ENCODE measurements at places on chromosomes 2 and 18.
A peak's percentile ranks its signal among the peaks of the same experiment; 100 is the strongest.

DNA sequence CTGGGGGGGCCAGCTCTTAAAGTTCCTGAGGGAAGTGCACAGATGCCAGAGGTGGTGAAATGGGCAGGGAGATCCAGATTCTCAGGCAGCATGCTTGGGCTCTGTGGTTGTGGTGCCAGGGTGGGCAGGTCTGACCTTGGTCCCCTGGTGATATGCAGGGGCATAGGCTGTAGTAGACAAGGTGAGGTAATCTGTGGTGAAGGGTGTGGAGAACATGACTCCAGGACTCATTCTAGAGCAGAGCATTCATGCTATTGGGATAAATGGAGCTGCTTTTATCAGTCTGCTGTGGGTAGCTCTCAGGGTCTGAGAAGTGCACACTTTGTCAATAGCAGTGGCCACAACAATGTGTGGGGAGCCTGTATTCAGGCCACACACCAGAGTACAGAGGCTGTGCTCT is 16.9 kb downstream of the ACVR1C start:
- no peak for DNase-seq

- DNase-seq = no peak
Observed at GRCh38 chr2:59930430-59930829, 623.0 kb downstream of the BCL11A start.

- no peak for DNase-seq
Observed at GRCh38 chr2:160458718-160459453, 34.7 kb downstream of the RBMS1 start.

GRCh38 chr2:134446383-134447017 is 192.6 kb downstream of the MGAT5 start:
- DNase-seq = peak; percentile 39

DNA sequence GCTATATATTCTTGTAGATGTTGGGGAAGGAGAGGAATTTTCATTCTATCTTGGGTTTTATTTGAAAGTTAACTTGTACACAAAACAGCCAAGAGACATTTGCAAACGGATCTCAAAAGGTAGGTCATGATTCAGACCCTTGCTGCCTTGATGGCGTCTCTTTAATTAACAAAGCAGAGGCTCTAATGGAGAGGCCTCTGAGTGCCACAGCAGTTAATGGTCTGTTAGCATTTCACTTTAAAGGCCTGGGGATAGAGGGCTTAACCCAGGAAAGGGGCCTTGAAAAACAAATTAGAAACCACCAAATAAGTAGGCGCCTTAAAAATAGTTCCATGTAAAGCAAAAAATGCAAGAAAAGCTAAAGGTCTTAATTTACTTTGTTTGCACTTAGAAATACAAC is 836.9 kb upstream of the CELF4 start:
- DNase-seq = no peak

DNA sequence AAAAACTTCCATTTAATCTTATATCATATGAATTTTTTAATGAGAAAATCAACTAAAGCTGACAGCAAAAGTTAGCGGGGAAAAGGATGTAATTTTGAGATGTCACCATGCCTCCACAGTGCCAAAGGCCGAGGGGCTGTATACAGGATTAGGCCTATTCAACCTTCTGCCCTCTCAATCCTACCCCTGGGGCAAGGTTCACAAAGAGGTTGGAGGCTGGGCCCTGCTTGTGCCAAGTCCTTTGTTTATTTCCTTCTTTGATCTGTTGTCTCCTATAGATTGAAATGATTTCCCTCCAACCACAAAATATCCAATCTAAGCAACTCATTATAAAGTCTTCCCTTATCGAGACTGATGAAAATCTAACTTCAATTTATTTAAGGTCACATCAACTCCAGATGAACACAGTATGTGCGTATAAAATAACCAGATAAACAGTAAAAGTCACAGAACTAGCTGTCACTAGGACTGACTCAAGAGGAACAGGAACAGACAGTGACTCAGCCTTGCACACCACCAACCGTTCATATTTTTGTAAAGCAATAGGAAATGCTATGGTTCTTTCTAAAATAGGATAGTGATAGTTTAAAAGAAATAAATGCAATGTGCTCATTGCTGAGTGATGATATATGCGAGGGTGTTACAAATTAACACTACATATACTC is 95.8 kb downstream of the SLC25A12 start:
- DNase-seq = peak; percentile 78

GRCh38 chr18:55321265-55322177 is 266.5 kb downstream of the TCF4 start:
- peak; percentile 95 for DNase-seq

GRCh38 chr18:57251747-57252146 is 100.6 kb upstream of the ST8SIA3 start:
- DNase-seq = no peak

- DNase-seq = peak; percentile 89
Observed at GRCh38 chr2:28166956-28167355, 225.7 kb upstream of the FOSL2 start.

- DNase-seq = no peak
Observed at GRCh38 chr2:71865391-71865965, 282.2 kb downstream of the CYP26B1 start.

DNA sequence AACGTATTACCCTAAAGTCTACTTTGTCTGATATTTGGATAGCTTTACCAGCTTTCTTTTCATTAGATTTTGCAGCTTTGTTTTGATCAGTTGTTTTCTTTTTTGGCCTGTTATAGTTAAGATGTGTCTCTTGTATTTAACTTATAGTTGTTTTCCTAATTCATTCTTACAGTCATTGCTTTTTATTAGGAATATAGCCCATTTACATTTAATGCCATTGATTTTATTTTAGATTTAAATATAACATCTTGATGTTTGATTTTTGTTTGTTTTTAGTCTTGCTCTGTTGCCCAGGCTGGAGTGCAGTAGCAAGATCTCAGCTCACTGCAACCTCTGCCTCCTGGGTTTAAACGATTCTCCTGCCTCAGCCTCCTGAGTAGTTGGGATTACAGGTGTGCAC is 215.9 kb upstream of the HDAC4 start:
- DNase-seq = no peak

- DNase-seq = no peak
Observed at GRCh38 chr2:181766129-181766528, 85.8 kb upstream of the NEUROD1 start.

- peak; percentile 36 for DNase-seq
Observed at GRCh38 chr2:714005-714741, 37.0 kb upstream of the TMEM18 start.

GRCh38 chr18:62282188-62282629 is 42.9 kb upstream of the TNFRSF11A start:
- DNase-seq = peak; percentile 89

DNA sequence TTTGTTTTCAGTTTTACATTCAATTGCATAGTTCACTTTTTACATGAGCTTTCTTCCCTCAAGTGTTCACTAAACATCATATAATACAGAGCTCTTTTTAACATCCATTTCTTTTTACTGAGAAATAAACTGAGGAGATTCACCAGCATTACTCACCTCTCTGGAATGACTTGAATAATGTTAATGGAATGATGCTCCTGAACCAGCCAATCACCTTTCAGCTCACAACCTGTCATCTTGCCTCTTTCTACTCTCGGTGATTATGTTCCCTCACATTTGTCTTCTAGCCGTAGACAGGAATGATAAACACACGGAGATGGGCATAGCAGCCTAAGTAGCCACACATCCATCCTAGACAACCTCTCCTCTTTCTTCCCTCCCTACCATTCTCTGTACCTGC is 301.7 kb downstream of the PAX3 start:
- DNase-seq = peak; percentile 93

- no peak for DNase-seq
Observed at GRCh38 chr2:218265626-218266025, 4.3 kb downstream of the AAMP start.

DNA sequence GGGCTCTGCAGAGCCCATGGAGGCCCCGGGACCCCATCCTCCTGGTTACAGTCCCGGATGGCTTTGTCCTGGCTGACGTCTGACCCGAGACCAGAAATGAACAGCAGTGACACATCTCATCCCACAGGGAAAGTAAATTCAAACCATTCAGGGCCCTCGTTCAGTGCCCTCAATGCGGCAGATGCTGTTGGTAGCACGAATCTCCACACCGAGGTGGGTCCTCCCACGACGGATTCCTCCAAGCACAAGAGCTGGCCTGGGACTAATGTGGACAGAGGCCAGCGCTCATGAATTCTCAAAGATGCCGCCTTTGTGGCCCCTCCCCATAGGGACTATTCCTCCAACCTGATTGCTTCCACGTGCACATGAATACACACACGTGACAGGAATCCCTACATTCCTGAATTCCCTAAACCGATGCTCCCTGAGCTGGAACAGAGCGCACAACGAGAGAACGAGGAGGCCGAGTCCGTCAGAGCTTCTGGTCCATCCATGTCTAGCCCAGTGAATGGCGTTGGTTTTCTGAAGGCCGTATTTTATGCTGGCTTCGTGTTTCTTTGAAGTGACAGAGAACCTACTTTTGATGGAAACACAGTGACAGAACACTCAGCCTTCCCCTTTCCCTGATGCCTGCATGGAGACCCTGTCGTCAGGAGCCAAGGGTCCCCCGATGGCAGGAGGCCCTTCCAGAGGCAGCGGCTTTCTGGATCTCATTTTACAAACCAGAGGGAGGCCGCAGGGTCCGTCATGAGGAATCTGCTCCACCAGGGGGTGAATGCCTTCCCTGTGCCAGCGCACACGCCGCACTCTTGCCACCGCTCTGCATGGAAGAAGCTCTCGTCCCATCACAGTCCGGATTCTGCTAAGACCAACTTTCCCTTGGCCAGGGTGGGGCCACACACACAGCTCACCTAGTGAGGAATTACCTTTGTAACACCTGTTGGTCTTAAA is 64.3 kb upstream of the SNTG2 start:
- DNase-seq = no peak

DNA sequence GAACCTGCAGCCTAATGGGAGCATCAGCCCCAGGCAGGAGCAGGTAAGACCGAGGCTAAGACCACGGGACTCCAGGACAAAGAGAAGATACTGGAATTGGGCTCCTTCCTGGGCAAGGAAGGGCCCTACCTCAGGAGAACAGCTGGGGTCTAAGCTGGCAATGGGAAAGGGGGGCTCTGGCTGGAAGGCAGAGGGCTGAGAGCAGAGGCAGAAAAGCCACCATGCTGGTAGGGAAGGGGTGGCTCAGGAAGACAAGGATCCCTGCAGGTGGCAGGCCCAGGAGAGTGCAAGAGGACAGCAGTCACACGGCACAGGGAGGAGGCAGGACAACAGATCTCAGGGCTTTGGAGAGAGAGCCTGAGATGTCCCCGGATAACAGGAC is 203.5 kb downstream of the NDUFA10 start:
- DNase-seq = no peak

DNA sequence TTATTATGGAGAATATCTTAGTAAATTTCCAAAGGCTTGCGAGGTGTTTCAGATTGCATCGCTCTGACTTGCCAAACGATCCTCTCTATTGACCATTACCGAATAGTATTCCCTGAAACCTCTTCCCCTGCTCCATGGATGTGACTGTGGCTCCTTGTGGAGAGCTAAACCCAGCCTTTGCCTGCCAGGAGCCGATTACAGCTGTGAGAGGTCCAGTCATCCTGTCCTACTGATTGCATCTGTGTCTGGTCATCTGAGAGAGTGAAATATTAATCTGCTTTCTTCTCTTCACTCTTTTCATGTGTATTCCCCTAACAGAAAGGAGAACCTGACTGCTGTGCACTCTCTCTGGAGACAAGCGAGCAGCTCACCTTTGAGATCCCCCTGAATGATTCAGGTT is 523.9 kb upstream of the NRP2 start:
- no peak for DNase-seq

GRCh38 chr18:35283923-35284794 is 5.9 kb downstream of the ZSCAN30 start:
- DNase-seq = no peak

- DNase-seq = no peak
Observed at GRCh38 chr18:32595832-32596231, 125.2 kb upstream of the GAREM1 start.

- DNase-seq = no peak
Observed at GRCh38 chr2:187768995-187769394, 214.8 kb upstream of the TFPI start.

GRCh38 chr18:24130494-24130893 is 8.4 kb upstream of the CABYR start:
- DNase-seq = no peak

- DNase-seq = peak; percentile 17
Observed at GRCh38 chr2:168500516-168500915, 44.4 kb downstream of the CERS6 start.

DNA sequence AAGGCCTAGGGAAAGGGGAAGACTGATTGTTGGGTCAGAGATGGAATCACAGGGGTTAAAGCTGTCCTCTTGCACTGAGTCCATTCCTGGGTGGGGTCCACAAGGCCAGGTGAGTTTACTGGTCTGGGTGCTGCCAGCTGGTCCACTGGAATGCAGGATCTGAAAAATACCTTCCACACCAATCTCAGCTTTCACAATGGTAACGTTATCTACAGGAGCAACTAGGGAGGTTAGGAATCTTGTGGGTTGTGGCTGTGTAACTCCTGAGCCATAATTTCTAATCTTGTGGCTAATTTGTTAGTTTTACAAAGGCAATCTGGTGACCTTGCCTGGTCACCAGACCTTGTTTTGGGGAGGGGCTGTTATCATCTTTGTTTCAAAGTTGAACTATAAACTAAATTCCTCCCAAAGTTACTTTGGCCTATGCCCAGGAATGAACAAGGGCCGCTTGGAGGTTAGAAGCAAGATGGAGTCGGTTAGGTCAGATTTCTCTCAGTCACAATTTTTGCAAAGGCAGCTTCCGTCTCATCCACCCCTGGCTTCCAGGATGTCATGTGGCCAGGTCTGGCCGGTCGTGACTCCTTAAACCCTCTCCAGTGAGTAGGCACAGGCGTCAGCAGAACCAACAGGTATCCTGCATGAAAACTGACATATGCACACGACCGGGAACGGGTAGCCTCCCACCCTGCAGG is 123.3 kb upstream of the SH3BP4 start:
- DNase-seq = no peak

DNA sequence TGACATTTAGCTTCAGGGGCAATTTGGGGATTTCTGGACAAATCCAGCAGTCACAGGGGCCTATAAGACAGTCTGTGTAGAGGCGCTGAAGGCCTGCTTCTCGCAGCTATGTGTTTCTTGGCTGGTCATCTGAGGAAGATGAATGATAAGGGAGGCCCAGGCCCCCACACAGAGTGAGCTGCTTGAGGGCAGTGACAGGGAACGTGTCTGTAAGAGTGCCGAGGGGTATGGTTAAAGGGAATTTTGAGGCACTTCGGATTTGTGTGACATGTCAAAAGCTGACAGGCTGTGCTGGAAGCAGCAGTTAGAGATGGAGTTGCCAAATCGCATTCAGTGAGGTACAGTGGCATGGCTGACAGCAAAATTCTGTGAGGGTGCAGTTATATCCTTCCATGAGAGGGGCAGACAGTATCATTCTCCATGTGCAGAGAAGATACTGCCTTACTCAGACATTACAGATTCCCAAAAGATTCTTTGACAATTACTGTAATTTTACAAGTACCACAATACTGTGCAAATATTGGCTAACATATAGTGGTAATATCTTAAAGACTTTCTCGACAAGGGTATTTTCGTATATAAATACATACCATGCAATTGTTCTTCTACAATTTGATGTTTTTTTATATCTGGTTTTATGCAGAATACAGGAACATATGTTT is 74.0 kb downstream of the CERS6 start:
- peak; percentile 26 for DNase-seq

- no peak for DNase-seq
Observed at GRCh38 chr2:159753797-159754196, 41.5 kb downstream of the MARCHF7 start.

Data from fibroblast of skin of right biceps (primary cell).